ENCODE measurements at places on chromosomes 4 and X. TPM values are rescaled to one million over a fixed set of nuclear protein-coding genes. Genes with fewer than 3 reads are reported as not detected.

DNA sequence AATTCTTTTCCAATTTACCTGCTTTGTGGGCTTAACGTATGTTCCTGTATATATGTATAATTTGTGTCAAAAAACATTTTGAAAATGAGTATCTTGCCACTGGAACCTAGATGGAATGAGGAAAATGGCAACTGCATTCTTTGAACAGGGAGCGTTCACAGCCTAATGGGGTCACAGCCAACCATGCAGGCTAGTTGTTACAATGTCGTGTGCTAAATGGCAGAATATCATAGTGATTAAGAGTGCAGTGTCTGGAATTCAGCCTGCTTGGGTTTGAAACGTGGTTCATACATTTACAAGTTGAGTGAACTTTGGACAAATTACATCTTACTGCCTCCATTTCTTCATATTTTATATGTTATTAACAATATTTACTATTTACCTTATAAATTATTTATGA is 70.8 kb downstream of the PCDH7 start:
- no peak for DNase-seq
- H3K27ac ChIP-seq: no peak overlapping the region
- no peaks in the 10 kb centered on the region for H3K4me1 ChIP-seq
- H3K27me3 ChIP-seq: no peaks in the 10 kb centered on the region

DNA sequence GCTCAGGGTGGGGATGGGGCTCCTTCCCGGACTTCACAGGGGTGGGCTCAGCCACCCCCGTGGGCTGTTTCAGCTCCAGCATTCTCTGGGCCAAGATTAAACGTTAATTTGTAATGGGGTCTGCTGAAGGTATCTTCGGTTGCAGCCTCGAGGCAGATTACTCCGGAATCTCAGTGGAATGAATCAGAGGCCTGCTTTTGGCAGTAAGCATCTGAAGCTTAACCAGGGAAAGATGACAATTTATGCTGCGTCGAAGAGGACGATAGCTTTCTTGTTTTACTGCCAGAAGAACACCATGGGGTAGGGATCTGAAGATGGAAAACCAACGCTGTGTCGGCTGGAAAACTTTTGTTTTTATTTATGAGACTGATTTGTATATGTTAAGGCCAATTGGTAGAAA is 129.2 kb upstream of the MSX1 start:
- H3K4me1 ChIP-seq: no peaks in the 10 kb centered on the region
- DNase-seq: no peak
- H3K36me3 ChIP-seq: no peaks in the 10 kb centered on the region
- no peaks in the 10 kb centered on the region for H3K27me3 ChIP-seq

GRCh38 chrX:16903274-16904022 is 33.3 kb upstream of the RBBP7 start:
- no peaks in the 10 kb centered on the region for H3K36me3 ChIP-seq
- no peak overlapping the region for H3K4me3 ChIP-seq
- no peaks in the 10 kb centered on the region for H3K4me1 ChIP-seq

- no peaks in the 10 kb centered on the region for H3K27me3 ChIP-seq
- H3K4me1 ChIP-seq: no peaks in the 10 kb centered on the region
- H3K4me3 ChIP-seq: no peak overlapping the region
- DNase-seq: no peak
- no peaks in the 10 kb centered on the region for H3K36me3 ChIP-seq
Observed at GRCh38 chrX:95622200-95622599, 1062.4 kb upstream of the DIAPH2 start.

GRCh38 chr4:73679836-73680235 is 59.6 kb upstream of the RASSF6 start:
- H3K27ac ChIP-seq: no peak overlapping the region
- peaks cover 3% of the 10 kb centered on the region for H3K27me3 ChIP-seq
- no peak for DNase-seq
- no peak overlapping the region for H3K4me3 ChIP-seq

- no peak overlapping the region for H3K4me3 ChIP-seq
- no peak overlapping the region for H3K27ac ChIP-seq
- peaks cover 5% of the 10 kb centered on the region for H3K4me1 ChIP-seq
- no peak for DNase-seq
- no peaks in the 10 kb centered on the region for H3K36me3 ChIP-seq
- H3K27me3 ChIP-seq: peaks cover 14% of the 10 kb centered on the region
Observed at GRCh38 chr4:11456401-11456800, 27.7 kb upstream of the HS3ST1 start.

DNA sequence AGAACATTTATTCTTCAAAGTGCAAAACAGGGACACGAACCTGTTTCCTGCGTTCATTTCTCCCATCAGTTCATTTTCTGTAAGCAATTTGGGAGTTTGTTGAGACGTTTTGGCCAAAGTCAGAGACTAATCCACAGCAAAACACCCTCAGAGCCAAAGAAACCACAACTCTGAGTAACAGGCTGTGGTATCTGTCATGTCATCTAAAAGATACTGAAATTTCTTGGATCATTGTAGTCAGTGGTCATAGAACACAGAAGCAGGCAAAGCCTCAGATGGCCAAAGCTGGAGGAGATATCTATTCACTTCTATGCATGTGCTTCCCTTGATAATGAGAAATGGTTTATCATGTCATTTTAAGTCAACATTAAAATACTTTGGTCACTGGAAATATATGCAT is 485.6 kb upstream of the GALNT7 start:
- no peak overlapping the region for H3K4me3 ChIP-seq
- H3K36me3 ChIP-seq: no peaks in the 10 kb centered on the region
- DNase-seq: no peak
- H3K27ac ChIP-seq: no peak overlapping the region
- H3K27me3 ChIP-seq: no peaks in the 10 kb centered on the region
- no peaks in the 10 kb centered on the region for H3K4me1 ChIP-seq

- DNase-seq: no peak
- H3K36me3 ChIP-seq: no peaks in the 10 kb centered on the region
- no peaks in the 10 kb centered on the region for H3K27me3 ChIP-seq
- no peak overlapping the region for H3K4me3 ChIP-seq
- no peak overlapping the region for H3K27ac ChIP-seq
- H3K4me1 ChIP-seq: no peaks in the 10 kb centered on the region
Observed at GRCh38 chr4:93841803-93842345, 13.3 kb downstream of the ATOH1 start.

GRCh38 chrX:71621603-71622002 is 3.3 kb upstream of the CXCR3 start:
- H3K4me3 ChIP-seq: no peak overlapping the region
- peak overlapping the region; percentile 49 for H3K27ac ChIP-seq
- DNase-seq: no peak
- H3K27me3 ChIP-seq: no peaks in the 10 kb centered on the region
- peaks cover 9% of the 10 kb centered on the region for H3K36me3 ChIP-seq
- peaks cover 56% of the 10 kb centered on the region for H3K4me1 ChIP-seq

DNA sequence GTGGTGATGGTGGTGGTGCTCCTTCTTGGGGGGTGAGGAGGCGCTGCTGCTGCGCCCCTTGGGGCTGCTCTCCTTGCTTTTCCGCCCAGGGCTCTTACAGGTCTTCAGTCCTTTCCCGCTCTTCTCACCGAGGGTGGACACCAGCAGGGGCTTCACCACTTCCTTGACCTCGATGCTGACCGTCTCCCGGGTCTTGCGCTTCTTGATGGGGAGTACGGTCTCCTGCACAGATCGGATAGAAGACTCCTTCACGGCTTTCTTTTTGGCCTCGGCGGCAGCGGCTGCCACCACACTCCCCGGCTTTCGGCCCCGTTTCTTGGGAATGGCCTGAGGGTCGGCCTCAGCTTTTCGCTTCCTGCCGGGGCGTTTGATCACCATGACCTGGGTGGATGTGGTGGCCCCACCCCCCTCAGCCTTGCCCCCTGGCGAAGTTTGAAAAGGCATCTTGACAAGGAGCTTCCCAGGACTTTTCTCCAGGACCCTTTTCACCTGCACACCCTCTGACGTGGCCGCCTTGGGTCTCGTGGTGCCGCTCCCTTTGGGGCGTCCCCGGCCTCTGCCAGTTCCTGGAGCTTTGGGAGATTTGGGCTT is 11.1 kb upstream of the IRAK1 start:
- no peak overlapping the region for H3K4me3 ChIP-seq
- no peak for DNase-seq
- H3K27me3 ChIP-seq: no peaks in the 10 kb centered on the region
- H3K4me1 ChIP-seq: peaks cover 6% of the 10 kb centered on the region
- peaks cover 52% of the 10 kb centered on the region for H3K36me3 ChIP-seq

DNA sequence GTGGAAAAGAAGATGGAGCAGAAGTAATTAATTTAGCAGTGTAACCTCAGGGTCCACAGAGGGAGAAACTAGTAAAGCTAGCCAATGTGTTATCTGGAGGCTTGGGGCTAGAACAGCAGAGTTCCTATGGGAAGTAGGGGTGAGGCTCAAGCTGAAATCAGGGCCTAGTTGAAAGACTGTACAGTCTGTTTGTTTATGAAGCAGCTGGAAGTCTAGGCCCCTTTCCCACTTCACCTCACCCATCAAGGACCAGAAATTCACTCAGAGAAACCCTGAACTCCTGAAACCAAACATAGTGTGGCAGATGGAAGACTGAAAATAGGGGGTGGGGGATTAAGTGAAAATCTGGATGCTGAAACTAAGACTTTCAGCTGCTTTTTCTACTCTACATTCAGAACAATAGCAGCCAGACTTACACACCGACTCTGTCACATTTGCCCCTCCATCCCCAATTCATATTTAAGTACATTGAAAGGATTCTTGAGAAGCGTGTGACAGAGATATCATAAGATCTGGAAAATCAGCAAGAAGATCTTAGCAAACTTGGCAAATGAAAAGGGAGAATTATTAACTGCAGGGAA is 32.6 kb upstream of the FAM241A start:
- no peak for DNase-seq
- H3K4me1 ChIP-seq: peaks cover 13% of the 10 kb centered on the region
- no peaks in the 10 kb centered on the region for H3K27me3 ChIP-seq
- H3K27ac ChIP-seq: no peak overlapping the region
- H3K4me3 ChIP-seq: no peak overlapping the region
- H3K36me3 ChIP-seq: no peaks in the 10 kb centered on the region

DNA sequence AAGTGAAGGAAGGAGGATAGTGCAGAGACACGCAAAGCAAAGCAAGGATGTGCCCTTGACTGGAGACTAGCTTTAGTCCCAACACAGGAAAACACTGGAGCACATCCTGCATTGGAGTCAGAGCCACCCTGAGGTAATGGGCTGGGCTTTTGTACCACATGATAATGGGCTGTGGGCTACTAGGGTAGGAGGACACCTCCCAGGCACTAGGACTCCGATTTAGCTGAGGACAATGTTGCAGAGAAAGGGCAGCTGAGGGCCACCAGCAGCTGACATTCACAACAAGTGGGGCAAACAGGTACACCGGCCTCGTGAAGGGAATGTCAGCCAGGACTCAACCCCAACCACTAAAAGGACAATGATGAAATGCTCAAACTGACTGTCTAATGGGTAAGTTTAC is 10.2 kb downstream of the SDAD1 start:
- no peaks in the 10 kb centered on the region for H3K4me1 ChIP-seq
- no peak overlapping the region for H3K4me3 ChIP-seq
- H3K36me3 ChIP-seq: peaks cover 52% of the 10 kb centered on the region
- H3K27me3 ChIP-seq: no peaks in the 10 kb centered on the region
- H3K27ac ChIP-seq: no peak overlapping the region

The HTN1 gene
- total RNA-seq: not detected

The ABCG2 gene
- 0.89 TPM for total RNA-seq
